SK-N-DZ (cell line): ENCODE measurements at places on chromosomes 6 and 20.
A peak's percentile ranks its signal among the peaks of the same experiment; 100 is the strongest.

GRCh38 chr6:152680151-152680550, 17.5 kb upstream of the MYCT1 start:
- no peak for DNase-seq

DNA sequence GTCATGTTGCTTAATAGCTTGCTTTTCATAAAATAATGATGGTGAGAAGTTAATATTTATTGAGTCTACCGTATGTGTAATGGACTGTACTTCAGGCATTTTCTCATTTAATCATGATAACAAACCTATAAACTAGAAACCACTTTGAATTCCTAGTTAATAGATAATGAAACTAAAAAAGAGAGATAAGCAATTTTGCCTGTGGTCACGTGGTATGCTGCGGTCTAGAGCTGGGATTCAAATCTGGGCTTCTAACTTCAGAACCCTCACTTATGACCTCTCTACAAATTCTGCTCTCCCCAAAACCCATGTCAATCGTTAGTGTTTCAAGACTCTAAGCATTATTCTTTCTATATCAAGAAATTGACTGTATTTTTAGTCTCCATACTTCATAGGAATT, 700.7 kb downstream of the PRKN start:
- DNase-seq, result no peak

GRCh38 chr6:93992976-93993375, 573.6 kb upstream of the EPHA7 start:
- DNase-seq, result no peak

- no peak for DNase-seq
Measured at GRCh38 chr6:161389756-161390155, 115.9 kb upstream of the AGPAT4 start.

DNA sequence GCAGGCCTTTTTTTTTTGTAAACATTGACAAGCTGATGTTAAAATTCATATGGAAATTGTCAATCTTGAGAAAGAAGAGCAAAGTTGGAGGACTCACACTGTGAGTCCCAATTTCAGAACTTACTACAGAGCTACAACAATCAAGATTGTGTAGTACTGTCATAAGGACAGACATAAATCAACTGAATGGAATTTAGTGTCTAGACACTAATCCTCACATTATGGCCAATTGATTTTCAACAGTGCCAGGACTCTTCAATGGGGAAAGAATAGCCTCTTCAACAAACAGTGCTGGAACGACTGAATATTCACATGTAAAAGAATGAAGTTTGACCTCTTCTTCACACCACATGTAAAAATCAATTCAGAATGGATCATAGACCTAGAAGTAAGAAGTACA, 60.8 kb downstream of the TGM2 start:
- no peak for DNase-seq

DNA sequence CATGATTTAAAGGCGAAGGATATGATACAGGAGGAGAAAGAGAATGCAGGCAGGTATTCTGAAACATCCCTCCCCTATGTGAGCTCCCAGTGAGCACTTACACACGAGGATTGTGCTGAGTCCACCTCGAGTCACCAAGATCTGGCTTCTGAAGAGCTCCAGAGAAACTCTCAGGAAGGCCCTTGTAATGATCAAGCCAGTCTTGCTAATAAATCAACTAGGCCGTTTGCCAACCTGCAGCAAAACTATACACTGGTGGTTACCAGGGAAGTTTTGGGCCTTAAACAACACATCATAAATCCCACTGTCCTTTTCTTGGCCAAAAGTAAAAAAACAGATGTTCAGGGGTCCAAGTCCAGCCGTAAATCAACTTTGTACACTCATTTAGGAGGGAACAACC, 79.2 kb downstream of the STXBP5 start:
- no peak for DNase-seq

DNA sequence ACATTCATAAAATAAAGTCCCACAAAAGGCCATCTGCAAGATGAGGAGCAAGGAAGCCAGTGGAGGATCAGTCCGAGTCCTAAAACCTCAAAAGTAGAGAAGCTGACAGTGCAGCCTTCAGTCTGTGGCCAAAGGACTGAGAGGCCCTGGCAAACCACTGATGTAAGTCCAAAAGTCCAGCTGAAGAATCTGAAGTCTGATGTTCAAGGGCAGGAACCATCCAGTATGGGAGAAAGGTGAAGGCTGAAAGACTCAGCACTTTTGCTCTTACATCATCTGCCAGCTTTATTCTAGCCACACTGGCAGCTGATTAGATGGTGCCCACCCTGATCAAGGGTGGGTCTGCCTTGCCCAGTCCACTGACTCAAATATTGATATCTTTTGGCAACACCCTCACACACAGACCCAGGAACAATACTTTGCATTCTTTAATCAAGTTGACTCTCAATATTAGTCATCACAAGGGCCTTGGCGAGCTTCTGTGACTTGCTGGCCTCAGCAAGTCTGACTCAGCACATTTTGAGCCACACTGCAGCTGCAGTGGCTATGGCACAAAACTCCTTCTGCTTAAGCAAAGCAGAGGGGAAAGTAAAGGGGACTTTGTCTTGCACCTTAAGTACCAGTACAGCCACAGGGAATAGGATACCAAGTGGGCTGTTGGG, 1370.3 kb upstream of the CITED2 start:
- DNase-seq, result no peak

DNA sequence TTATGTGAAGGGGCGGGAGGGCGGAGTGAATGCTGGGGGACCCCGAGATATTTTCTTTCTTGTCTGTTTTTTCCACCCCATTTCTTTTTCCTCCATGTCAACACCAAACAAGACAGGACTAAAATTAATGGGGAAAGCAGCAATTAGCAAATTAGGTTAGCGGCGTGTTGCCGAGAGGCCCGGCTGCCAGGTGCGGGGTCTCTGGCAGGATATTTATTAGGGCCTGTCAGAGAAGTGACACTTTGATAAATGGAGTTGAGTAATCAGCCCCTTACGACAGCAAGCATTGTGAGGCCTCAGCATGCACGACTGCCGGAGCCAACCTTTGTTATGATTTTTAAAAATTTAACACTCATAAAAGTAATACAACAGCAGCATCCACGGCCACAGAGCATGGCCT, 193.8 kb downstream of the DHX35 start:
- peak; percentile 65 for DNase-seq

DNA sequence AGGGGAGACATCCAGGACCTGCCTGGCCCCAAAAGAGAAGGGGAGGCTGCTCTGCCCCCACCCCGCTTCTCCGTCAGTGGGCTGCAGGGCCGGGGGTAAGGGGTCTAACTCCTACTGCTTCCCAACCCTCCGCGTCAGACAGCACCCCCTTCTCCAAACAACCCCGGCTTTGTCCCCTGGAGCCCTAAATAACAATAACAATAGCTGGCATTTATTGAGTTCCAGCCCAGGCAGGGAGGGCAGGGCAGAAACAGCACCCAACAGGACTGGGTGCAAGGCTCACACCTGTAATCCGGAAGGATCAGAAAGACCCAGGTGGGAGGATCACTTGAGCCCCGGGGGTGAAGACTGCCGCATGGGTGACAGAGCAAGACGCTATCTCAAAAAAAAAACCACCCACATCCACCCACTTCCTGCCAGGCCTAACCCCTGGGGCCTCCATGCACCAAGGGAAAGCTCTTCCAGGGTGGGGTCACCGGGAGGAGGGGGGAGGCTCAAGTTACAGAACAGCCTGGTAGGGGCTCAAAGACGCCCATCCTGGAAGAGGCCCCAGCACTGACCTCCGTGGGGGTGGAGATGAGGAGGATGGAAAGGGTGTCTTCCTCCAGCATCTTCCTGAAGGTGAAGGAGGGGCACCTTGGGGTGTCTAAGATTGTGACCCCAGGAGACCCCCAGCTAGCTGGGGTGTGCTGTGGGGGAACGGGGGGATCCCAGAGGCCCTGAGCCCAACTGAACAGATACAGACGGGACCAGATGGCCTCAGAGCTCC, 1.3 kb upstream of the FNDC11 start:
- DNase-seq, result no peak

DNA sequence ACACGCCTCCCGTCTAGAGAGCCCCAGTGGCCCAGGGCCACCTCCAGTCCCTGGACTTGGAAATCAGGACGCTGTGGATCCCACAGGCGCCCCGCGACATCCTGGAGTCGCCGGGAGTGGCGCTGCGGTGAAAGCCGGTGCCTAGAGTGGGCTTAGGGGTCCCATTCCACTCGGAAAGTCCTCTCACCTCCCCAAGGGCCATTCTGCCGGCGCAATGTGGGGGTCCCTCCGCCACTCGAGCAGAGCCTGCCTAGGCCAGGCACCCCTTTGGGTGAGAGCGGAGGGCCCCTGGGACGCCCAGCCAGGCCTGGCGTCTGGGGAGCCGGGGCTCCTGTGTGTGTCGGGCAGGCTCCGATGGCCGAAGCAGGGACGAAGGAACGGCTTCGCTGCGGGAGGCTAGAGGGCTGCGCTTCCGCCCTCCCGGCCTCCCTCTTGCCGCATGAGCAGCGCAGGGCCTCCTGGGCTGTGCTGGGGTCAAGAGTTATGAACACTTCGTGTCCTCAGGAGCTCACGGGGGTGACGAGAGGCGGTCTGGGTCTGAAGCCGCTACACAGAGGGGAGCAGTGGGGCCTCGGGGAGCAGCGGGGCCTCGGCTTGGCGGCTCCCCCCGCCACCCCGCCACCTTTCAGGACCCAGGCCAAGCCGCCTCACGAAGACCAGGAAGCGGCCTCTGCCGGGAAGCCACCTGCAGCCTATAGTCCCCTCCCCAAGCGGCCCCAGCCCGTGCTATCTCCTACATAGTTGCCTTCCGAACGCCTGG, 13.6 kb downstream of the POU3F2 start:
- peak; percentile 43 for DNase-seq

DNA sequence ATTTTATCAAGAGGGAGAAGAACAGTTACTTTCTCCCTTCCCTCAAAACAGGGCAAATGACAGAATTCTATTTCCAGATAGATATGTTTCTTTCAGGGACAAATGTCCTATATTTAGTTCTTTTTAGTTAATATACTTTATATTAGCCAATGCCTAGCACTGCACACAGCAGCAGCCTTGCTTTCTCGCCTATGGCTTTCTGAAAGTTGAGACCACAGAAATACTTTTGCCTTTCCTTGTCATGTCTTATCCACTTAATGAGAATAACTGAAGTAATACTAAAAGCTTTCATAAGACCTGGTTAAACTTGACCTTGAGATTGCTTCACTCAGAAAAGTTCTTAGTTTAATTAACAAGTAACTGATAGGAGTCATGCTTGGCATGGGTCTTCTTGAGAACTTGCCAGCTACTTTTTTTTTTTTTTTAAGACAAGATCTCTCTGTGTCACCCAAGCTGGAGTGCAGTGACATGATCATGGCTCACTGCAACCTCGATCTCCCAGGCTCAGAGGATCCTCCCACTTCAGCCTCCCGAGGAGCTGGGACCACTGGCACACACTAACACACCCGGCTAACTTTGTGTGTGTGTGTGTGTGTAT, 159.3 kb downstream of the CDKAL1 start:
- DNase-seq, result no peak

DNA sequence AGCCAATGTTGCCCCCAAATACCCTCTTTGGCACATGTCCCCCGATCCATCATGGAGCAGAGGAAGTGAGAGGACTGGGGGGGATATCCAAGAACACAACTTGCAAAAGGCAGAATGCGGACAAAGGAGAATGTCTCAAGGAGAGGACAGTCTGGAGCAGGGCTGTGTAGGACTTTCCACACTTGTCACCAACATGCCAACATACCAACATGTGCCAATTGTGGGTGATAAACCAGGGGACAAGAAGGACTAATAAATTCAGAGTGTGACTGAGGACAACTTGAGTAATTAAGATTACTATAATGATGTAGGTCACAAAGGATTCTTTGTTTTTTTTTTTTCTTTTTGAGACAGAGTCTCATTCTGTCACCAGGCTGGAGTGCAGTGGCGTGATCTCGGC, 8.8 kb downstream of the SLC26A8 start:
- no peak for DNase-seq

GRCh38 chr20:19625426-19625825, 132.6 kb upstream of the RIN2 start:
- DNase-seq, result no peak

DNA sequence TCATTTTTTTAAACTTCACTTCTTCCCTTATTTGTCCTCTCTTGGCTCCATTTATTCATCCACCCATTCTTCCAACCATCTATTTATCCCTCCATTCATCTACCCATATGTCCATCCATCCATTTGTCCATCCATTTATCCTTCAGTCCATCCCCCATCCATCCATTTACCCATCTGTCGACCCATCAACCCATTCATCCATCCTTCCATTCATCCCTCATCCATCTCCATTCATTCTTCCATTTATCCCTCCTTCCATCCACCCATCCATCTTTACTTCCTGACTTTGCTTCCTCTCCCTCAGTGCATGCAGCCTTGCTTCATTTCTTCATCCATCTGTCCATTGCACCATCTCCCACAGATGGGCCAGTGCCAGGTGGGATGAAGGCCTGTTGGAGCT, 1.8 kb downstream of the CST11 start:
- DNase-seq, result no peak

- DNase-seq, result no peak
Measured at GRCh38 chr6:10316373-10316721, 98.5 kb downstream of the TFAP2A start.

GRCh38 chr20:46709459-46710152, at the start of gene SLC2A10:
Gene SLC2A10, plus strand, starts transcription at chr20:46709649. Its CDS starts 88 bp downstream, at chr20:46709737.
- no peak for DNase-seq

DNA sequence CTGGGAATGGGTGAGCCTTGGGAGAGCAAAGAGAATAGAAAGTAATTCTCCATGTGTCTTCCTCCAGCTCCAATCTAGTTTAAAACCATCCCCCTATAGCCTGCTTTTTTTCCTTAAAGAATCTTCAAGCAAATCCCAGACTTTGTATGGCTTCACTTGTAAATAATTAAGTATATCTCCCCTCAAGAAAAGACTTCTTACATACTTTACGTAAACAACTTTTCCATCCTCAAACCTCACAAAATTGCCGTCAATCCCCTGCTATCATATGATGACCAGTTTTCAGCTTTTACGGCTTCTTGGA, 88.5 kb upstream of the PHACTR3 start:
- no peak for DNase-seq

DNA sequence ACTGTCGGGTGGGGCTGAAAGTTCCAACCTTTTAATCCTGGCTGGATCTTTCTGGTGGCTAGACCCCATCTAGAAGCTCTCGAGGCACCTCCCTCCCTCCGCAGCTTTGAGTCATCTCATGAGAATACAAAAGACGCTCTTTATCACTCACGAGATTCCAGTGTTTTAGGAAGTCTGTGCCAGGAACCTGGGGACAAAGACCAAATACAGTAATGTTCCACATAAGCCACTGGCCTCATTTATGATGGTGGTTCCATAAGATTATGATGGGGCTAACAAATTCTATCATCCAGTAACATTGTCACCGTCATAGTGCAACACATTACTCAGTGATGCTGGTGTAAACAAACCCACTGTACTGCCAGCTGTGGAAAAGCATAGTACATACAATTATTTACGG, 48.7 kb downstream of the NCOA7 start:
- DNase-seq, result no peak

DNA sequence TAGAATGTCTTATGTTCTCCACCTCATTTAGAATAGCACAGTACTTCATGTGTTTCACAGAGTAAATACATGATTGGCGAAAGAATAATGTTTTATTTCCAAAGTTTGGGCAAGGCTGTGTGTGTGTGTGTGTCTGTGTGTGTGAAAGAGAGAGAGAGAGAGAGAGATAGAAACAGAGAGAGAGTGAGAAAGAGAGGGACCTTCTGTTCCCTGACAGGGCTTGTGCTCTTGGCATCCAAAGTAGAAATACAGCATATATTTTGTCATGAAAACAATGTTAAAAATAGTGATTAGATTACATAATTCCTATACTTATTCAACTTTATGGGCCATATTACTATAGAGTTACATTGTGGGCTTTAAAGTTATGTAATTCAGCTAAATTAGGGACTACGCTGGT, 201.2 kb downstream of the KIF6 start:
- DNase-seq, result no peak

- no peak for DNase-seq
Measured at GRCh38 chr20:39533858-39534257, 571.7 kb downstream of the DHX35 start.

GRCh38 chr6:56073761-56074160, 173.6 kb downstream of the COL21A1 start:
- DNase-seq, result no peak
